ENCODE measurements at places on chromosomes 3 and 15.
A peak's percentile ranks its signal among the peaks of the same experiment; 100 is the strongest.

DNA sequence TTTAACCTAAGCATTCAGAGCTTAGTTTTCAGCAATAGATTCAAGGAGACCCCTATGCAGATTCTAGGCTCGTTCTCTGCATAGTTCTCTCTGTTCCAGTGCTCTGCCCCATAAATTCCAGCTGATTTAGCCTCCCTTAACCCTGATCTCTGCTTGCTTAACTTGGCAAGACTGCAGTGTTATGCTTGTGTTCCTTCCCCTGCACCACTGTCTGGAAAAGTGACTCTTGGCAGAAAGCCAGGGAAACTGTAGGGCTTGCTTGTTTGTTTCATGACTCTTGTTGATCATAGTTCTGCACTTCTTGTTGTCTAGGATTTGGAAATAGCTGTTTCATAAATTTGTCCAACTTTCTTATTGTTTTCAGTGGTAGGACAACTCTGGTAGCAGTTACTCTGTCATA is 40.1 kb downstream of the ANAPC13 start:
- no peak for DNase-seq

DNA sequence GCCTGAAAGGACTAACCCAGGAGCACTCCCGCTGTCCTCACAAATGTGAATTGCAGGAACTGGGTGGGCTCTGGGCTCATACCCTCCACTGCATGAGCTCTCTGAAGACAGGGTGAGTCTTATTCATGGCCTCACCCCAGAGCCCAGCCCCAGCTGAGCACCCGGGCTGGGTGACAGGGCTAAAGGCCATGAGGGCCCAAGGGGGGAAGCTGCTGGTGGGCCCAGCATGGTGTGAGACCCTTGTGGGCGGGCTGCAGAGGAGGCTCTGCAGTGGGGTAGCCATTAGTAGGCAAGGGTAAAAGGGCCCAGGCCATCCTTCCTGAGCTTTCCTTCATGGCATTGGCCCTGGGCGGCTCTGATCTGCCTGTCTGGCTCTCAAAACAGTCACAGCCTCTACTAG is 30.3 kb downstream of the SRPRB start:
- DNase-seq: no peak

- no peak for DNase-seq
Measured at GRCh38 chr3:47315069-47315647, 32.4 kb downstream of the KLHL18 start.

DNA sequence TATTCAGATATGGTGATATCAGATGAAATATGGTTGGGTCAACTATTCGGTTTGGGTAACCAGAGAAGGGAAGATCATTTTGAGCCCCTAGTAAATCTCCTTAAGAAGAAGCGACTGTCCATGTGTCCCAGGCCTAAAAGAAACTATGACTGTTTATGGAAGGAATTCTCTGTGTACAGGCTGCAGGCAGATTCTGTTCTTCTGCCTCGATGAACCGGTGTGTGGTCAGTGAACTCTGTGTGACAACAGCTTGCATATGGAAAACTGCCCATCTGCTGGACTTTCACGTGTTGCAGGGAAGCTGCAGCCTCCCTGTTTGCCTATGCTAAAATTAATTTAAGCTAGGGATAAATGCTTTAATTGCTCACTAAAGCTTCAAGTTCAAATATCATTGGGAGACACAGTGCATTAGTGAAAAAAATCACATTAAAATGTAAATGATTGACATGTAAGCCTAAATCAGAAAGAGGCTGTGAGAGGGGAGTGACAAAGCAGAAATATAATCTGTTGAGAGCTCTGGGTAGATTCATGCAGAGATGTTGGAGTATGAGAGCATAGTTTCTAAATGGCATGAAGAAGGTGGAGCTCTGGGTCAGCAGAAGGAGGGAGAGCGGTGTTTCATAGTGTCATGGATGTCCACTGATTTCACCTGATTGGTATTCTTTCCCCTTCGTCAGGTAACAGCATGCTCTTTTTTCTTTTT is 65.4 kb upstream of the PFN2 start:
- no peak for DNase-seq

DNA sequence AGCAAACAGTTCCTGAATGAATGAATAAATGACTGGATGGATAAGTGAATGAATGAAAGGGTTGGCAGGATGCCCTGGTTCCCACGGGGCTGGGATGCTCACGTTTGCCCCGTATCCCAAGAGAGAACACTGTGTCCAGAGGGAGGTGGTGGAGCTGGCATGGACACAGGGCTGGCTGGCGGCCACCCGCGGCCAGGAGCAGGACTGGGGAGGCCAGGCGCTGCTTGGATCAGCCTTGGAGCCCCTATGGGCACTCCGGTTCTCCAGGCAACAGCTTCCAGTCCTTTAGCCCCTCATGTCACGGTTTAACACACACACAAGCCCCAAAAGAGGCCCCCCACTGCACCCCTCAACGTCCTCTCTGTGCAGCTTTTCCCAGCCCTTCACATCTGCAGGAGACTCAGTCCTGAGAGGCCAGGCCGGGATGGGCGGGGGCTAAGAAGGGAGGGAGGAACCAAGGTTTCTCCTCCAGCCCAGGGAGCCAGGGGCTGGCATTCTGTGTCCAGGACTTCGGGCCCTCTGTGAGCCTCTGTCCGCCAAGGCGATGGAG is 86.0 kb upstream of the ALDH1L1 start:
- no peak for DNase-seq

- DNase-seq: no peak
Measured at GRCh38 chr15:75884041-75884440, 19.6 kb upstream of the FBXO22 start.

- no peak for DNase-seq
Measured at GRCh38 chr3:151395806-151396205, 11.3 kb upstream of the P2RY12 start.

GRCh38 chr3:160677459-160677881 is 510 bp downstream of the ARL14 start:
- DNase-seq: no peak

GRCh38 chr3:128266453-128266852 is 113.2 kb downstream of the EEFSEC start:
- no peak for DNase-seq

GRCh38 chr3:49899815-49900214 is 3.9 kb downstream of the MST1R start:
- no peak for DNase-seq

DNA sequence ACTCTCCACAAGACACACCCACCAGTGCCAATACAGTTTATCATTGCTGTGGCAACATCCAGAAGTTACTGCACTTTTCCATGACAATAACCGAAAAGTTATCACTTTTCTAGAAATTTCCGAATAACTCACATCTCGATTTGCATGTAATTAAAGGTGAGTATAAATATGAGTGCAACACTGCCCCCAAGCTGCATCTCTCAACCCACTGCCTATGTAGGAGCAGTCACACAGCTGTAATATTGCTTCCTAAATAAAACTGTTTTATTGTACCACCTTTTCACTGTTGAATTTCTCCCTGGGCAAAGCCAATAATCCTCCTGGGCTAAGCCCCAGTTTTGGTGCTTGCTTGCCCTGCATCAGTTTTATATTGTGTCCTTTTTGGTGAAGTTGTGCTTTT is 601.0 kb upstream of the EPHA6 start:
- no peak for DNase-seq

GRCh38 chr3:128306481-128306880 is 153.2 kb downstream of the EEFSEC start:
- no peak for DNase-seq

DNA sequence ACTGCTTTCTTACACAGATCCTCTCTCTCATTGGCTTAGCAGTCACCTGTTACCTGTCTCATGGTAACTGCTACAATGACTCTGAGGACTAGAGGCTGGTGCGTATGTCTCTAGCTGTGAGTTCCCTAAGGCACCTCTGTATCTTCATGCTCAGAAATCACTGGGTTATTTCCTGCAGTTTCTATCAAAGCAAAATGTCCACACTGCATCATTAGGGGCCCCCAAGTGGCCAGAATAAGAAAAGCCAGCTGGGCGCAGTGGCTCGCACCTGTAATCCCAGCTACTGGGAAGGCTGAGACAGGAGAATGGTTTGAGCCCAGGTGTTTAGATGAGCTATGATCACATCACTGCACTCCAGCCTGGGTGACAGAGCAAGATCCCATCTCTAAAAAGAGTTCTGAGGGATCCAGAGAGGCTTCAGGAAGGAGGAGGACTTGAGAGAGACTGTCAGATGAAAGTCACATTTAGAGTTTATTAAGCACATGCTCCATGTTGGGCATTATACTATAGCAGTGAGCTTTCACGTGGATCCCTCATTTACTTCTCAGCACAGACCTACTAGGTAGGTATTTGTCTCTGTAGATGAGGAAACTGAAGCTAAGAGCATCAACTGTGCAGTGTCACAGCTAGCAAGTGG is 2.3 kb upstream of the VPS18 start:
- DNase-seq: peak; percentile 30

DNA sequence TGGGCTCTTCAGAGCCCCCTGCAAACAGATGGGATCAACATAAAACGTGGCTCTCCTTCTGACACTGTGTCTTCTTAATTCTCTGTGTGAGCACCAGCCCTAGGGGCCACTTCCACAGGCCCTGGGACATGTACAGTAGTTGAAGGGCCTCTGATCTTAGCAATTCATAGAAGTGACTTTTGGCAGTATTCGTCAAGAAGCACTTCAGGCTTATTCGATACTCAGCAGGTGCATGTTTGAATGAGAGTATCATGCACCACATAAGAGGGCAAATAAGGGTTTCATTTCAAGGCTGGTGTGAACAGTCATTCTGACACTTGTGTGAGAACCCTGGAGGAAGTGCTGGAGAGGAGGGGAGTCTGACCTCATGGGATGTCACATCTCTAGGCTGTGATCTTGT is 113.9 kb downstream of the GABRG3 start:
- no peak for DNase-seq

- DNase-seq: no peak
Measured at GRCh38 chr3:36890261-36890660, 54.6 kb downstream of the TRANK1 start.

- no peak for DNase-seq
Measured at GRCh38 chr15:28101201-28101600, 2.1 kb upstream of the OCA2 start.

DNA sequence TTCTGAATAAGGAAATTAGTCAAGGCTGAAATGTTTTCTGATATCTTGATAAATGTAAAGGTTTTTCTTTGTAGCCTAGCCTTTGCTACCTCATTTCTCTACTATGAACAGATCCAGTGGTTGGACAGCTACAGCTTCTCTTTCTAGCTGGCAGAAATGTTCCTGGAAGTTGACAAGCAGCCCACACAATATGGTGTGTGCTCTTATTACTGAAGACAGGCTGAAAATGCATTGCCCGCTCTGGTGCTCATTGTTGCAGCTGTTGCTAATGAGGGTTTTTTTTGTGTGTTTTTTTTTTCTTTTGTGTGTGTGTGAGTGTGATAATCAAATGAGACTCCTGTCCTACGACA is 844.3 kb upstream of the SEMA6D start:
- no peak for DNase-seq

GRCh38 chr3:64399205-64399800 is 174.0 kb upstream of the PRICKLE2 start:
- DNase-seq: no peak

GRCh38 chr3:59481776-59482400 is 432.1 kb upstream of the CFAP20DC start:
- DNase-seq: no peak

GRCh38 chr15:95492388-95493070 is 838.0 kb upstream of the NR2F2 start:
- no peak for DNase-seq

DNA sequence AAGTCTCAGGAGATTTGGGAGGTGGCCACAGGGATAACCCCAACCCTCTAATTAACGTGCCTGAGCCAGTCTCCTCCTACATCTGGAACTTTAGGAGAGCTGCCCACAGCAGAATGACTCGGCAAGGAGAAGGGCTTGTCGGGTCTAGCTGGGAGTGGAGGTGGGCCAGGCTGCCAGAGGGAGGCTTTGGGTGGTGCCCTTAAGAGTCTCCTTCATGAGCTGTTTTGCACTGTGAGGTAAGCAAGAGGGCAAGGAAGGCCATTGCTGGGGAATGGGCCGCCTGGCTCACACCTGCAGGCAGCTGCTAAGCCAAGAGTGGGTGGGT is 3.6 kb upstream of the TNK2 start:
- DNase-seq: no peak

DNA sequence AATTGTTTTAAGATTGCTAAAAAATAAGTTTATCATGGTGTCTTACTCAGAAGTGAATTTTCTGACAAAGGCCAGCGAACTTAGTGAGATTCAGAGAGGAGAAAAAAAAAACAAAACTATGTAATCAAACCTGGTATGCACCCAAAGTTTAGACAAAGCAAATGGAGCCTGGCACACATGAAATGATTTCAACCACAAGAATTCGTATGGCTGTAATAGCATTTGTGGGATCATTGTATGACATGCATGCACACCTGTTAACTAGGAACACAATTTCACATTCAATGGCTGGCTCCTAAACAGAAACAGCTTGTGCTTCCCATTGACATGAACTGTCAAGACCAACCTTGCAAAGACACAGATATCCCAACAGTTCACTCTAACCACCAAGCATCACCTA is 94.6 kb downstream of the ZIC4 start:
- DNase-seq: no peak

DNA sequence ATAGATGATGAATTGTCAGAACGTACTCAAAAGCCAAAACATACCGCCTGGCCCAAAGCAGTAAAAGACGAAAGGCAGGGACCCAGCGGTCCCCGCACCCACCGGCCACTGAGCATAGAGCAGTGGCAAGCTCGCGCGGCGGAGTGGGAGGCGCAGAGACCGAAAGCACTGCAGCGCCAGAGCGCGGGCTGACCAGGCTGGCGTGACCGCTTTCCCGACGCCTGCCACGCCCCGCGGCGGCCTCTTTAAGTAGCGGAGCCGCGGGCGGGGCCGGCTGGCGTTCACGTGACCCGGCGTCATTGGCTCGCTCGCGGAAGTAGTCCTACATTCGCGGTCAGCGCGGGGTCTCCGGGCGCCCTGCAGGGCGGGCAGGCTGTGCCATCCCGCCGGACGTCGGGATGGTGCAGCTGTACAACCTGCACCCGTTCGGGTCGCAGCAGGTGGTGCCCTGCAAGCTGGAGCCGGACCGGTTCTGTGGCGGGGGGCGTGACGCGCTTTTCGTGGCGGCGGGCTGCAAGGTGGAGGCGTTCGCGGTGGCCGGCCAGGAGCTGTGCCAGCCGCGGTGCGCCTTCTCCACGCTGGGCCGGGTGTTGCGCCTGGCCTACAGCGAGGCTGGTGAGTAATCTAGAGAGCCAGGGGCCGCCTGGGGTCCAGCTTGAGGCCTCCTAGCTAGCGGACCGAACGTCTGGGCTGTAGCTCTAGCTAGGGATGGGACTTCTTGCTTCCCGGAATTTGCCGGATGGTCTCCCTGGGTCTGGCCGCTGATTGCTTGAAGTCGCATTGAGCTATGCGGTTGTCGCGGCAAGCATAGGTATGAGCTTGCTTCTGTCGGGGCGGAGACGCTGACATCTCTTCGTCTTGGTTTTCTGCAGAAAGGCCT is at the start of gene HPS3:
Gene HPS3, plus strand, starts transcription at position 313 of the 880 bp plus-strand sequence. Its CDS starts 86 bp downstream, at position 399.
- peak; percentile 91 for DNase-seq

DNA sequence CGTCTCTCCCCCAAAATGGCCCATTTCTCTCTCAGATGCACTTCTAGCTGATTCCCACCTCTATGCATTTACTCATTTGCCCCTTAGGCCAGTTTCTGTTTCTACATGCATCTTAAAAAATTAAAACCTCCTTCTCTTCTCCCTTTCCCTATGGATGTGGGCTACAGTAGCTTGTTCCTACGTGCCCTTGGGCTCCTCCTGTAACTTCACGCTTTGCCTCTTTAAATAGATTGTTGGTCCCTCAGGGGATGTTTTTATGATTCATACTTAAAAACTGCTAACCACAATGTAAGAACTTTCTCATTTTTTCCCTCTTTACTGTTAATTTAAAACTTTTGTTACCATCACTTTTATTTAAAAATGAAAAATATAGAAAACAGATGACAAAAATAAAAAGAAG is 185.6 kb upstream of the MRPL3 start:
- no peak for DNase-seq

Measured in CD4-positive, CD25-positive, alpha-beta regulatory T cell (primary cell).